ENCODE measurements at places on chromosomes 16 and 17. TPM values are rescaled to one million over a fixed set of nuclear protein-coding genes. Genes with fewer than 3 reads are reported as not detected.

Gene SPDYE4
- total RNA-seq, result not detected

Gene COPS3
- 69.1 TPM for total RNA-seq

Gene CAPN15
- total RNA-seq, result 51.0 TPM

Gene ZSCAN10
- total RNA-seq, result not detected

Gene VAT1L
- total RNA-seq, result 3.1 TPM

Measured in hepatocyte (in vitro differentiated cells).